Fibroblast of skin of left quadriceps (primary cell): ENCODE measurements at places on chromosomes 16 and 17.
A peak's percentile ranks its signal among the peaks of the same experiment; 100 is the strongest.

GRCh38 chr16:84111525-84111924, 5.2 kb downstream of the MBTPS1 start:
- no peak for DNase-seq

GRCh38 chr17:43595466-43595865, 49.3 kb upstream of the ETV4 start:
- no peak for DNase-seq

GRCh38 chr16:29708917-29709600, 30.1 kb downstream of the QPRT start:
- no peak for DNase-seq

DNA sequence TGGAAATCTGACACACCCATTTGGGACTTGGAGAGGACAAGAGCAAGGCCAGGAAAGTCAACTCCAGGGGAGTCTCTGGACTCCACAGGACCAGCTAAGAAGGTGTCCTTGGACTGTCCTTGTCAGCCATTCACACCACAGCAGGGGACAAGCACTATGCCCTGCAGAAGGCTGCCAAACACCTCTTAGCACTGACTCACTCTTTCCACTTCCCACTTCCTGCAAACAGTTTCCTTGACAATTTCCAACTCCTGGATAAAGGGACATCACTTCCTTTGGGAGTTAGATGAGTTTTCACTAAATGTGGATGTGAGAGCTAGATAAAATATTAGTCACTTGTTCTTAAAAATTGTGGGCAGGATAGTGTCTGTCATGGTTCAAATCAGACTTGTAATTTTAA, 37.8 kb upstream of the BCAR1 start:
- DNase-seq, result no peak

- DNase-seq, result no peak
These were observed 119.2 kb downstream of the SKAP1 start for GRCh38 chr17:48310748-48311213.

DNA sequence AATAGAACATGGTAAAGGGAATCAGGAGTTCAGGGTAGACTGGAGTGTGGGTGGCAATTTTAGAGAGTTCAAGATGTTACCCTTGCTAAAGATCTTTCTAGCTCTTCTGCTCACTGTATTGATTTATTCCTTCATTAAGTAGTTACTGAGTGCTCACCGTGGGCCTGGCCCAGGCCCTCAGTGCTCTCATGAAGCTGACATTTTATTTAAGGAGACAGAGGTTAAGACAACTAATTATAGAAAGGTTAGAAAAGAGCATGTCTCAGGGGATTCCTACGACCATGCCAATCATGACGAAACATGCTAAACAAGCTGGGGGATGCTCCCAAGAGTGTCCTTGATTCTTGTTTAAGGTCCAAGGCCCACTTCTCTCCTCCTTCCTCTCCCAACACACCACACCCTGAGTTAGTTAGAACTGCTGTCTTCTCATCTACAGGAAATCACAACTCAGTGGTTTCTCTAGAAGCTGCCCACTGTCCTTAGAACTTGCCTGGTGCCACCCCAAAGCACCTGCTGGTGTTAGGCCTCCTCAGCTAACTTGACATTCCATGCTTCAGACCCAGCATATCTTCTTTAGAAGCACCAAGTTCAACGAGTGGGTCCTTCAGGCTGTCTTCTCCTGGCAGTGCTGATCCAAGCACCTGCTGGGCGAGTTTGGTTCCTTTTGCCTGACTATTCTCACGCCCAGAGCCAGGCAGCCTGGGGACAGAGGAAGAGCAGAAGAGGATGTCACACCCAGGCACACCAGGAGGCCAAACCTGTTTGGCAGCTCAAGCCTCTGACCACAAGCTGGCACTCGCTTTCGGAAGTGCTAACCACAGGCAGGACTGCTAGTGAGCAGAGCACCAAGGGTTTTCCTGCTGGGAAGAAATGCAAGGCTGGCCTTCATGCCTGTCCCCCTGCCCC, 79.0 kb downstream of the GAS7 start:
- DNase-seq, result no peak

DNA sequence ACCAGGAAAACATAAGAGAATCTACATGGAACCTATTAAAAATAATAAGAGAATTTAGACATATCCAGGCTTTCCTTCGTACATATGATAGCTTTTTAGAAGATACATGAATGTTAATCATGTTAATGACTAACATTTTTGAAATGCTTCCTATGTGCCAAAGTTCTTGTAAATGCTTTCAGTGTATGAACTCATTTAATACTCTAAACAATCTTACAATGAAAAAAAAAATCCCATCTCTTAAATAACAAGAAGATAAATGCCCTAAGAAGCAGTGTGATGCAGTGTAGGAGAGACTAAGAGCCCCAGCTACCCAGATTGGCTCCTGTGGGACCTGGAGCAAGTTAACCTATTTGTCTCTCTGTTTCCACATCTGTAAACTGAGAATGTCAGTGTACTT, 220.4 kb upstream of the MYOCD start:
- no peak for DNase-seq

DNA sequence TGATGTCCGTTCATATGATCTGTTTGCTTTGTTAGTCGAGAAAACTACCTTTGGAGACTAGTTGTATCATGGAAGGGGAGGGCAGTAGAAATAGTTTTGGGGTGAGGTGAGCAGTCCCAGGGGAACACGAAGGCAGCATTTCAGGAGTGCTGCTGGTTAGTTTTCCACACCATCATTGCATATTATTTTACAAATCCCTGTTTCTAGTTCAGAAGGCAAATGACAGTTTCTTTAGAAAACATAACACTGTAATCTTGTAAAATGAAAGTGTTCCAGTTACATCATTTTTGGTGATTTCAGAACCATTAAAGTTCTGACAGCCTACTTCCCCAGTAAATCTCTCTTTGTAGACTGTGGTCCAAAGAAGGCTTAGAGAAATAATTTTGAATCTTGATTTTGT, 25.4 kb downstream of the BANP start:
- DNase-seq, result peak; percentile 52

DNA sequence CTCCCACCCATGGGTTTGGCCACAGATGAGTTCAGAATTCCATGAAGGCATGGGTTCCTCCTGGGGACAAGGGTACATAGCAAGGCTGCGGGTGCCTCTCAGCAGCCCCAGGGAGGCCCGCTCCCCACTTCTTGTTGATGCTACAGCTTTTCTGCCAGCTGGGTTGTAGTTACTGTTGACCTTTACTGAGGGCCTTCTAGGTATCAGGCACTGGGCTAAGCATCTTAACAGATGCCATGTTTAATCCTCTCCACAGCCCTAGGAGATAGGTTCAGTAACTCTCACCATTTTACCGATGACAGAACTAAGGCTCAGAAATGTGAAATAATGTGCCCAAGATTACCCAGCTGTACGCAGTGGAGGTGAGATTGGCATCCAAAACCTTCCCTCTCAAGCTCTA, 54.3 kb upstream of the DLX4 start:
- DNase-seq, result no peak

- peak; percentile 11 for DNase-seq
These were observed 477 bp downstream of the NTAN1 start for GRCh38 chr16:15055141-15056053.

GRCh38 chr17:48569674-48570324, 8.4 kb downstream of the HOXB4 start:
- no peak for DNase-seq

DNA sequence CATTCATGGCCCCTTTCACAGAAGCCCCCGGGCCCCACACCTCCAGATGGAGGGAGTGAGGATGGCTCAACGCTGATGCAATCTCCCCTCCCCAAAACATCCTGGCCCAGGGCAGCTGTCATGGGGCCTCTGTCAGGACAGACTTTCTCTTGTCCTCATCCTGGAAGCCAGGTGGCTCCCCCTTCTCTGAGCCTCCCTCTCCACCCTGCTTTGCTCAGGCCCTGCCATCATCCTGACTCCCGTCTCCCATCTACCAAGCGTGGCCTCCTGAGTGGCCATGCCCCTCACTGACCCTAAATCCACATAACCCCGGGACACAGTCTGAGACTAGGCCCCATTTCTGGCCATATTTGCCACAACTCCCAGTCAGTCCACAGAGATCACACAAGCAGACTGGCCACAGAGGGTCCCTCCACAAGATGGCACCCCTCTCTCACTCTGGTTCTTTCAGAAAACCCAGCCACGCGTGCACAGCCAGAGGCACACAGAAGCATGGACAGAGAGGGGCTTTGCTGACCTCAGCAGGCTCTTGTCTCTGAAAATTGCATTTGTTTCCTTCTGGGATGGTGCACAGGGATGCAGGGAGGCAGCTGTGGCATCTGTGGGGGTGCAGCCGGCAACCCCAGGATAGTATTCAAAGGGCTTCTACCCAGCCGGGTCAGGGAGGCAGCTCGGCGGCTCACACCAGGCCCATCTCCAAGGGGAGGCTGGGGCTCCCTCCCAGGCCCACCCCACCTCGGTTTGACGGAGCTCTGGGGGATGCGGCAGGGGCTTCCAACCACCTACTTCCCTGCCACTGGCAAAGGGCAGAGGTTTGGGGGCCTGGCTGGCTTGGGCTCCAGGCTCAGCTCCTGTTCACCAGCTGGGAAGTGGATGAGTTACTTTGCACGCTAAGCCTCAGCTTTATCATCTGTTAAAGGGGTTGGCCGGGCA, 16.9 kb downstream of the DOC2B start:
- no peak for DNase-seq

DNA sequence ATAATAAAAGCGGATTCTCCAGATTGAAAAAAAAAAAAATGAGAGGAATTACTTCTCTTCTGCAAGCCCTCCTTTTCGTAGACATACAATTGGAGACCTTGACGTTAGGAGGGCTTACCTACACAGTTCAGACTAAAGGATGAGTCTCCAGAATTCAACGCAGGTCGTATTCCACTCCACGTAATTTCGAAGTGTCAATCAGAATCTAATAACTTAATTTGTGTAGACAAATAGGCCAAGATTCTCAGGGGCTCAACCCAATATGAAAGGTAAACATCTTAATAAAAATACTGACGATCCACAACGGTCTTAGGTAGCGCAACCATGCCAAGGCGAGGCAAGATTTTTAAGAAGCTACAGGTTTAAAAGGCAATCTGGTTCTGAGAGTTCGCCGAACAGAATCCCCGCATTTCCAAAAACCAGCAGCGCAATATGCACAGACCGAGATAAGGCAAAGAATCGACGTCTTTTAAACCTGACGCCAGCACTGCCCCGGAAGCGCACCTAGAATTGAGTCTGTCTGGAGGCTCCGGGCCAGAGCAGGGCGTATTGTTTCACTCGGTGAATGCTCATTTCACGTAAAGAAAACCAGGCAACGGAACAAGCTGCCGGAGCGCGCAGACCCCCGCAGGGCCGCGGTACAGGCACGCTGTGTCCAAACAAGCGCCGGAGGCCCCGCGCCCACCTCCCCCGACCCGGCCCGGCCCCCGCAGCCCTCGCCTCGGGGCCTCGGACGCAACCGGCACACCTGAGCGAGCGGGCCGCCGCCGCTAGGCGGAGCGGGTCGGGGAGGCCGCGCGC, 623 bp downstream of the MBTPS1 start:
- DNase-seq, result no peak

GRCh38 chr17:77654850-77655249, 303.7 kb upstream of the TNRC6C start:
- no peak for DNase-seq

- DNase-seq, result no peak
These were observed 5.6 kb upstream of the SPATA20 start for GRCh38 chr17:50541402-50541715.

DNA sequence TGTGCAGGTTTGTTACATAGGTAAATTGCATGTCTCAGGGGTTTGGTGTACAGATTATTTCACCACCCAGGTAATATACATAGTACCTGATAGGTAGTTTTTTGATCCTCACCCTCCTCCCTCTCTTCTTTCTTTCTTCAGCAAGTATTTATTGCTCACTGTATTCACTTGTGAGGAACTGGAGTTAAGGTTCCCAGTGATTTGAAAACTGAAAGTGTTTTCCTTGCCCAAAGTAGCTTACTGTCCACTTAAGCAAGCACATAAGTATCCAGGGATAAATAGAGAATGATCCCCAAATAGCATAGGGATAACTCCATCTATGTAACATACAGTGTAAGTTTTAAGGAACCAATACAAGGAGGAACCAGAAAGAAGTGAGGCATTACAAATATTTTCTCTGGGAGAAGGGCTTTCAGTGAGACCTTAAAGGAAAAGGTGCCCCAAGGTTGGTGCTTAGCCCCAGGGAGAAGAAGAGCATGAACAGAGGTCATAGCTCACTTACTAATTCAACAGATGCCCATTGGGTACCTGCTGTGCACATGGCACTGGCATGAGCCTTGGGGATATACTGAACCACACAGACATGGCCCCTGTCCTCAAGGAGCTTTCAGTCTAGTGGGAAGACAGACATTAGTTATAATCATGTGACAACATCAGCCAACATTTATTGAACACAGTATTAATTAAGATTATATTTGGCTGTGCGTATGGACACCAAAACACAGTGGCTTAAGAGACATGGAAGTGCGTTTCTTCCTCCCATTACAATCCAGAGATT, 17.0 kb downstream of the MYL4 start:
- DNase-seq, result no peak

GRCh38 chr17:82836823-82837357, 2.9 kb downstream of the ZNF750 start:
- DNase-seq, result no peak
